B cell (primary cell): ENCODE measurements at places on chromosomes 5 and 9. TPM values are rescaled to one million over a fixed set of nuclear protein-coding genes. Genes with fewer than 3 reads are reported as not detected.

Gene CSF1R
- 1.5 and 1.6 TPM in 2 replicates for total RNA-seq

Gene ADAM19
- 171 TPM in 2 replicates for total RNA-seq

Gene LIX1
- not detected in 2 replicates for total RNA-seq

Gene TRIM7
- 5.6 and 7.4 TPM in 2 replicates for total RNA-seq

Gene PCDHA2
- total RNA-seq = not detected in 2 replicates

Gene ISL1
- total RNA-seq = not detected in 2 replicates

Gene HRCT1
- total RNA-seq = not detected in 2 replicates

Gene C5orf52
- not detected in 2 replicates for total RNA-seq

Gene TAF1L
- total RNA-seq = not detected in 2 replicates

Gene IL13
- total RNA-seq = 0.42 TPM in 1 of 2 replicates, not detected in the other

Gene GABRA1
- not detected in 2 replicates for total RNA-seq

Gene CNTFR
- not detected in 2 replicates for total RNA-seq

Gene FOXD4L6
- total RNA-seq = not detected in 2 replicates

- H3K4me1 ChIP-seq = no peaks in the 10 kb centered on the region
- no peak overlapping the region for H3K4me3 ChIP-seq
- no peak for DNase-seq
- no peak overlapping the region for H3K27ac ChIP-seq
Measured at GRCh38 chr5:172730981-172731679, 39.9 kb downstream of the DUSP1 start.

- no peaks in the 10 kb centered on the region for H3K36me3 ChIP-seq
- no peak overlapping the region for H3K27ac ChIP-seq
- H3K4me3 ChIP-seq = no peak overlapping the region
- peaks cover 11% of the 10 kb centered on the region for H3K4me1 ChIP-seq
- H3K27me3 ChIP-seq = no peaks in the 10 kb centered on the region
Measured at GRCh38 chr9:752681-753200, 88.8 kb upstream of the DMRT1 start.

DNA sequence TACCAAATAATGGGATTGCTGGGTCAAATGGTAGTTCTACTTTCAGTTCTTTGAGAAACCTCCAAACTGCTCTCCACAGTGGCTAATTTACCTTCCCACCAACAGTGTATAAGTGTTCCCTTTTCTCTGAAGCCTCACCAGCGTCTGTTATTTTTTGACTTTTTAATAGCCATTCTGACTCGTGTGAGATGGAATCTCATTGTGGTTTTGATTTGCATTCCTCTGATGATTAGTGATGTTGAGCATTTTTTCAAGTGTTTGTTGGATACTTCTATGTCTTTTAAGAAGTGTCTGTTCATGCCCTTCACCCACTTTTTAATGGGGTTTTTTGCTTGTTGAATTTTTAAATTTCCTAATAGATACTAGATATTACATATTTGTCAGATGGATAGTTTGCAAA, 28.4 kb upstream of the SUSD1 start:
- H3K27me3 ChIP-seq = no peaks in the 10 kb centered on the region
- H3K4me1 ChIP-seq = no peaks in the 10 kb centered on the region
- no peak for DNase-seq
- no peak overlapping the region for H3K27ac ChIP-seq

GRCh38 chr5:98827161-98827560, 53.7 kb downstream of the RGMB start:
- H3K4me1 ChIP-seq = no peaks in the 10 kb centered on the region
- H3K27me3 ChIP-seq = no peaks in the 10 kb centered on the region
- peak; percentile 44 for DNase-seq
- no peaks in the 10 kb centered on the region for H3K36me3 ChIP-seq
- no peak overlapping the region for H3K27ac ChIP-seq

- no peak overlapping the region for H3K27ac ChIP-seq
- H3K4me3 ChIP-seq = no peak overlapping the region
- no peak for DNase-seq
Measured at GRCh38 chr5:110354311-110354710, 372.2 kb downstream of the TMEM232 start.

GRCh38 chr5:158017469-158017868, 158.5 kb upstream of the CLINT1 start:
- H3K36me3 ChIP-seq = no peaks in the 10 kb centered on the region
- H3K27ac ChIP-seq = no peak overlapping the region
- no peaks in the 10 kb centered on the region for H3K27me3 ChIP-seq
- H3K4me1 ChIP-seq = no peaks in the 10 kb centered on the region

- no peaks in the 10 kb centered on the region for H3K36me3 ChIP-seq
- peaks cover 7% of the 10 kb centered on the region for H3K4me1 ChIP-seq
- H3K27ac ChIP-seq = no peak overlapping the region
- H3K4me3 ChIP-seq = no peak overlapping the region
- H3K27me3 ChIP-seq = no peaks in the 10 kb centered on the region
Measured at GRCh38 chr5:56447232-56447631, 214.1 kb upstream of the ANKRD55 start.

GRCh38 chr5:179698935-179699615, at the start of gene CANX:
CANX (plus strand) TSS chr5:179698967; CDS start chr5:179705682, 6,715 bp downstream.
- H3K36me3 ChIP-seq = peaks cover 6% of the 10 kb centered on the region
- peak within 1 kb of the TSS; percentile 98 for H3K27ac ChIP-seq
- DNase-seq = no peak
- H3K4me3 ChIP-seq = peak within 1 kb of the TSS; percentile 65
- no peaks in the 10 kb centered on the region for H3K27me3 ChIP-seq

GRCh38 chr5:124341066-124341858, 405.2 kb downstream of the ZNF608 start:
- no peaks in the 10 kb centered on the region for H3K36me3 ChIP-seq
- H3K4me3 ChIP-seq = no peak overlapping the region

- no peaks in the 10 kb centered on the region for H3K4me1 ChIP-seq
- no peak overlapping the region for H3K27ac ChIP-seq
- H3K27me3 ChIP-seq = no peaks in the 10 kb centered on the region
- no peaks in the 10 kb centered on the region for H3K36me3 ChIP-seq
Measured at GRCh38 chr5:67338421-67338820, 141.8 kb upstream of the CD180 start.

GRCh38 chr9:73683862-73684591, 532.4 kb downstream of the ANXA1 start:
- H3K27ac ChIP-seq = no peak overlapping the region
- no peaks in the 10 kb centered on the region for H3K4me1 ChIP-seq
- H3K27me3 ChIP-seq = no peaks in the 10 kb centered on the region
- DNase-seq = no peak

- H3K27me3 ChIP-seq = no peaks in the 10 kb centered on the region
- H3K27ac ChIP-seq = peak overlapping the region; percentile 83
- H3K36me3 ChIP-seq = no peaks in the 10 kb centered on the region
- no peak for DNase-seq
- H3K4me1 ChIP-seq = peaks cover 49% of the 10 kb centered on the region
- no peak overlapping the region for H3K4me3 ChIP-seq
Measured at GRCh38 chr9:136750526-136750925, 2.2 kb upstream of the LCN6 start.

- peak overlapping the region; percentile 35 for H3K27ac ChIP-seq
- H3K36me3 ChIP-seq = peaks cover 6% of the 10 kb centered on the region
- H3K4me3 ChIP-seq = no peak overlapping the region
- no peaks in the 10 kb centered on the region for H3K27me3 ChIP-seq
- no peak for DNase-seq
Measured at GRCh38 chr5:54541823-54542783, 24.5 kb downstream of the SNX18 start.

DNA sequence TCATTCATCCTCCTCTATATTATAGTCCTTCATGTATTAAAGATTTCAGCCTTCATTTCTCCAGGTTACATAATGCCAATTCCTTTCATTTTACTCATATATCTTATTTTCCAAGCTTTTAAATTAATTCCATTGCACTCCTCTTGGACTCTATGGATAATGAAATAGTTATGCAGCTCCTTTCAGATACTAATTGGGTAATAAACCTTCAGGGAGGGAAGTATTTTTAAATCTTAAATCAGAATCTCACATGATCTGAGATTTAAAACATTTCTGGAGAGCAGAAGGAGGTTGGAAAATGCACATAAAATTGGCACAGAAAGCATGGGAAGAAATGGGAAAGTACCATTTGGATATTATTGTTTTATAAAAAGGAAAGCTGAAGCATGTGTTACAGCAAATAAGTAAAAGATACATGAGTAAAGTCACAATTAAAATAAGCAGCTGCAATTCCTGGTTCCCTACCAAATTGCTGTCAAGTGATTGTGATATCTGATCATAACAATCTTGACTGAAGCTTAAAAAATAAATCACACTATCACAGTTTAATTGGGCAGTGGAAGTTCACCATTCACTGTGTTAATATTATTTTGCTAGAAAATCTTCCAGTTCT, 257.9 kb upstream of the NREP start:
- no peaks in the 10 kb centered on the region for H3K36me3 ChIP-seq
- H3K4me3 ChIP-seq = no peak overlapping the region
- no peak for DNase-seq
- no peaks in the 10 kb centered on the region for H3K27me3 ChIP-seq
- no peaks in the 10 kb centered on the region for H3K4me1 ChIP-seq

- no peak overlapping the region for H3K4me3 ChIP-seq
- DNase-seq = no peak
- H3K27me3 ChIP-seq = no peaks in the 10 kb centered on the region
- H3K27ac ChIP-seq = no peak overlapping the region
- no peaks in the 10 kb centered on the region for H3K4me1 ChIP-seq
Measured at GRCh38 chr9:551986-552929, 289.2 kb upstream of the DMRT1 start.

GRCh38 chr5:162067162-162067561, 411 bp upstream of the GABRG2 start:
- no peaks in the 10 kb centered on the region for H3K27me3 ChIP-seq
- H3K4me1 ChIP-seq = no peaks in the 10 kb centered on the region
- H3K4me3 ChIP-seq = no peak overlapping the region
- no peak for DNase-seq
- H3K27ac ChIP-seq = no peak overlapping the region
- no peaks in the 10 kb centered on the region for H3K36me3 ChIP-seq

- H3K4me1 ChIP-seq = peaks cover 32% of the 10 kb centered on the region
- H3K27ac ChIP-seq = peak within 1 kb of the TSS; percentile 74
- no peaks in the 10 kb centered on the region for H3K27me3 ChIP-seq
- H3K36me3 ChIP-seq = no peaks in the 10 kb centered on the region
- H3K4me3 ChIP-seq = peak within 1 kb of the TSS; percentile 71
- peak; percentile 99 for DNase-seq
Measured at GRCh38 chr5:81751009-81751835, at the start of gene SSBP2. SSBP2 (minus strand) TSS chr5:81751097; CDS start chr5:81751042, 55 bp downstream.

DNA sequence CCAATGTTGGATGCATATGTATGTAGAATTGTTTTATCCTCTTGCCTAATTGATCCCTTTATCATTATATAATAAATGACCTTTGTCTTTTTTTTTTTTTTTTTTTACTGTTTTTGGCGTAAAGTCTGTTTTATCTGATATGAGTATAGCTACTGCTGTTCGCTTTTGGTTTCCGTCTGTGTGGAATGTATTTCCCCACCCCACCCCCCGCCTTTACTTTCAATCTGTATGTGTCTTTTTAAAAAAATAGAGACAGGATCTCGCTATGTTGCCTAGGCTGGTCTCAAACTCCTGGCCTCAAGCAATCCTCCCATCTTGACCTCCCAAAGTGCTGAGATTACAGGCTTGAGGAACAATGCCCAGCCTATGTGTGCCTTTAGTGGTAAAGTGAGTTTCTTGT, 11.3 kb downstream of the AHRR start:
- H3K36me3 ChIP-seq = no peaks in the 10 kb centered on the region
- H3K4me1 ChIP-seq = no peaks in the 10 kb centered on the region
- DNase-seq = no peak
- H3K27ac ChIP-seq = no peak overlapping the region

GRCh38 chr5:132483661-132484390, 6.7 kb downstream of the IRF1 start:
- no peaks in the 10 kb centered on the region for H3K27me3 ChIP-seq
- no peak overlapping the region for H3K27ac ChIP-seq
- H3K36me3 ChIP-seq = peaks cover 70% of the 10 kb centered on the region
- H3K4me1 ChIP-seq = peaks cover 46% of the 10 kb centered on the region

DNA sequence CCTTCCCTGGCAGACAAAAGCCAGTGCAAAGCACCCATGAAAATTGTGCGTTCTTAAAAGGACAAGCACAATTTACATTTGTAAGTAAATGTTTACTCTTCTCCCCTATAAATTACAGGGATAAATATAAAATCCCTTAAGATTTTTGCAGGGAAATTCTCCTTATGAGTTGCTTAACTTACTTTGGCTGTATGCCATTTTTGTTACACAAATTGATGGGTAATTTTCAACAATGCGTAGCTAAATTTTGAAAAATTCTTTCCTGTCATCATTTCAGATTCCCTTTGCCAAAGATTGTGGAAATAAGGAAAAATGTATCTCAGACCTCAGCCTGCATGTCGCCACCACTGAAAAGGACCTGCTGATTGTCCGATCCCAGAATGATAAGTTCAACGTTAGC, 64.2 kb upstream of the ITGA2 start:
- DNase-seq = no peak
- H3K27ac ChIP-seq = no peak overlapping the region
- H3K36me3 ChIP-seq = no peaks in the 10 kb centered on the region
- no peaks in the 10 kb centered on the region for H3K27me3 ChIP-seq
- no peak overlapping the region for H3K4me3 ChIP-seq
- H3K4me1 ChIP-seq = no peaks in the 10 kb centered on the region

DNA sequence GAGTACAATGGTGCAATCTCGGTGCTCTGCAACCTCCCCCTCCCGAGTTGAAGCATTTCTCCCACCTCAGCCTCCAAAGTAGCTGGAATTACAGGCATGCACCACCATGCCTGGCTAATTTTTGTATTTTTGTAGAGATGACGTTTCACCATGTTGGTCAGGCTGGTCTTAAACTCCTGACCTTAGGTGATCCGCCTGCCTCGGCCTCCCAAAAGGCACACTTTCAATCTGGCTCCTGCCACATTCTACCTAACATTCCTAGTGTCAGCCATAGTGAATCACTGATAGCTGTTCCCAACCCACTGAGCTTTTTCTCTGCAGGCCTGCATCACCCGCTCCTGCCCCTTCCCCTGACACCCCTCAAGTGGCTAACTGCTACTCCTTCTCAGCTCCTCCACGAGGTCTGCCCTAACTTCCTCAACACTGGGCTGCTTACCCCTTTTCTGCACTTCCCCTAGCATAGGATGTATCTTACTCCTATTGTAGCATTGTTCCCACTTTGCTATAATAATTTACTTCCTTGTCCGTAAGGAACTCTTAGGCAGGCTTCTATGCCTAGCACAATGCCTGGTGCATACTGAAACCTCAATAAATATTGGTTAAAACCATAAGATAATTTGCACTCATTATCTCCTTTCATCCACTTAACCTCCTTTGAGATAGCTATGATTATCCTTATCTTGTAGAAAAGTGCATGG, 42.0 kb upstream of the LIFR start:
- no peaks in the 10 kb centered on the region for H3K4me1 ChIP-seq
- no peak overlapping the region for H3K4me3 ChIP-seq
- H3K27ac ChIP-seq = no peak overlapping the region

- no peaks in the 10 kb centered on the region for H3K27me3 ChIP-seq
- H3K4me1 ChIP-seq = no peaks in the 10 kb centered on the region
- no peak for DNase-seq
- no peak overlapping the region for H3K27ac ChIP-seq
- H3K36me3 ChIP-seq = peaks cover 66% of the 10 kb centered on the region
Measured at GRCh38 chr5:181232593-181232992, 9.5 kb downstream of the TRIM41 start.

DNA sequence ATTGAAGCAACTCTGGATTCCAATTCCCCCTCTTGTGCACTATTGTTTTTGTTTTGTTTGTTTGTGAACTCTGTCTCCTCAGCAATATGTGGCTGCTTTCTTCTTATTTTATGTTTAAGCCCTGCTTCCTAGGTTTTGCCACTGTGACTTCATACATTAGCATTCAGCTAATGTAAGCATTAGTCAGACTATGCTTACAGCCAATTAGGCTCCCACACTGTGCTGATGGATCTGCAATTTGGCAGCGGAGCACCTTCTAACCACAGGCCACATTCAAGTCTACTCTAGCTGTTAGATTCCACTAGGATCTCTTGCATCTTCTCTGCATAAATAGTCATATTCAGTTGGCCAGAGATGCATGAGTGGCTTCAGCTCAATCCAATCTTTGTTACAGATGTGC, 9.6 kb upstream of the BICD2 start:
- H3K27ac ChIP-seq = no peak overlapping the region
- H3K36me3 ChIP-seq = no peaks in the 10 kb centered on the region
